B cell (primary cell): ENCODE measurements at places on chromosomes 16 and 17. TPM values are rescaled to one million over a fixed set of nuclear protein-coding genes. Genes with fewer than 3 reads are reported as not detected.

DNA sequence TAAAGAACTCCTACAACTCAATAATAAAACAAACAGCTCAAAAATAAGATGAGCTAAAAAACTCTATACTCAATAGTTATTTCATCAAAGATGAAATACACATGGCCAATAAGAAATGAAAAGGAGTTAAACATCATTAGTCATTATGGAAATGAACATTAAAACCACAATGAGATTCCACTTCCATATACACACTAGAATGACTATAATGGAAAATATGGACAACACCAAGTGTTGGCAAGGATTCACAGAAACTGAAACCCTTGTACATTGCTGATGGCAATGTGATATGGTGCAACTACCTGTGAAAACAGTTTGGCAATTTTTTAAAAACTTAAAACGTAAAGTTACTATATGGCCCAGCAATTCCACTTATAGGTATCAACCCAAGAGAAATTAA lies 91.4 kb downstream of the GRIN2A start:
- no peak for DNase-seq

DNA sequence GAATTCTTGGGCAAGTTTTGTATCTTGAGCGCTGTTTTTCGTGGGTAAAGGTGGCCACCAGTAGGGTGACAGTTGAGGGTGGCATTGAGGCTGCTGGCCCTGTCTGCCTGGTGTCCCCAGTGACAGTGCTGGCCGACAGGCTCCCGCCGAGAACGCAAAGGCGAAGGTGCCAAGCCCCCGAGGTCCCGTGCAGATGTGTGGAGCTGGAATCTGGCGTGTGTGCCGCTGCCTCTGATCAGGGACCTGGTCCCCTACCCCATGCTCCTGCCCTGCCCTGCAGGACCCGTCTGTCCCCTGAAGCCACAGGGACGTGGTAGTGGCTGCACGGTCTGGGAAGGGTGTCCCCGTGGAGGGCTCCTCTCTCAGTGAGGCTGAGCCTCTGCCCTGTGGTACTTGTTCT lies 3.5 kb downstream of the UBE2I start:
- DNase-seq: no peak

DNA sequence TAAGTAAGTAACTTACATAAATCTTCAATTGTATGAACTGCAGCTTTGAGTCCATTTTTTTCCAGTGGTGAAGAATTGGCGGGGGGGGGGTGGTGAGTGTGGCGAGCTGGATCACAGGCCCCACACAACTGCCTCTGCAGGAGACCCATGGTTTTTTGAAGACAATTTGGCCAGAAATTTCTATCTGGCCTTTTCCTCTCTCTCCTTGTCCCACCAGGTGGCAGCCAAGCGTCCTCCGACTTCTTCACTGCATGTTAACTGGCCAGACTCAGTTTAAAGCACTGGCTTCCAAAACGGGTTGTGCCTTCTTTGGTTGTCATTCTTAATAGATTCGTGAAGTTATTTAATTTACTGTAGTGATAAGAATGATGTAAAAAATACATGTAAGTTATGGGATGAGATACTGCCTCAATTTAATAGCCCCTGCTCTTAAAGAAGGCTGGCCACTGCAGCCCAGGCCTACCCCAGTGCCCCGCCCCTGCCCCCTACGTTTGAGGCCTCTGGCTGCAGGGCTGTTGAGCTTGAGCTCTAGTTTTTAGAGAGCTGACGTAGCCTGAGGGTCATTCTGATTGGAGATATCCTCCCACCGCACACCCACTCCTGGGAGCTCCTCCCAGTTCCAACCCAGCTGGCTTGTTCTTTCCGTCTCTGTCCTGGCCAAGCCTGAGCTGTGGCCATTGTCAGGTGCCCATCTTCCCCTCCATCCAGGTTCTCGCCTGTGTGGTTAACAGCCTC lies 36.4 kb downstream of the AKAP1 start:
- no peak for DNase-seq

GRCh38 chr16:83681381-83681956 lies 126.3 kb upstream of the HSBP1 start:
- no peak for DNase-seq

DNA sequence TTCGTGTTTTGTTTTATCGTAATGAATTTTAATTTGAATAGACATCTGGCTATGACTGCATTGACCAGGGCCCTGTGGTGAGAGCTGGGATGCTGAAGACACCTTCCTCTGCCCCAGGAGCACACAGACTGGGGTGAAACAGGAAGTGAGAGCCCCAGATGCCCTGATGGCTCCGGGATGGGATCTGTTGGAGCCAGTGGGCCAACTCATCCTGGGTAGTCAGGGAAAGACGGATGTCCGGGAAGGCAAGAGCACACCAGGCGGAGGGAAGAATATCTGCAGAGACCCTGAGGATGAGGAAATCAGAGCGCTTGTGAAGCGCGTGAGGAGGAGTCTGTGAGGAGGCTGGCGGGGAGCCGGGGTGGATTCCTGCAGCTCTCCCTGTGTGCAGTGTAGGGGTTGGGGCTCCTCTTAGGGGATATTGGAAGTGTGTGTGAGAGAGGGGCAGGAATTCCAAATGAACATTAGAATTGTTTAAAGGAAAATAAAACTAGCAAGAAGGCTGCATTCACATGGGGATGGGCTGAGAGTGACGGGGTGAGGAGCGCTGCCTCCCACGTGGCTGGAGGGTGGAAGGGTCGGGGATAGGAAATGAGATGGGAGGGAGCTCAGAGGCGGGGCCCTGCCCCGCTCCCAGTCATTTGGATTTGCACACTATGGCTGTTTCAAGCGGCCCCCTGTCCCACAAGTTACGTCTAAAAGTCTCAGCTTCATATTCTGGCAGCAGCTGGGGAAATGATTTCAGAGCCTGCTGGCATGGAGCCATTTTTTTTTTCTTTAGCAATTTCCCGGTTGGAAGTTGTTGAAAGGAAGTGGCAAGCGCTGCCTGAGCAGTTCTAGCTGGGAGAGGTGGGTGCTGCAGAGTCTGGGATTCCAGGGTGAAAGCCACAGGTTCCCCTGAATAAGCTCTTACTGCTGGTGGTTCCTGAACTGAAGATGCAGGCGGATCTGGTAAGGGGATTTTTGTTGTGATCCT lies 71.2 kb upstream of the LGALS9 start:
- DNase-seq: no peak

DNA sequence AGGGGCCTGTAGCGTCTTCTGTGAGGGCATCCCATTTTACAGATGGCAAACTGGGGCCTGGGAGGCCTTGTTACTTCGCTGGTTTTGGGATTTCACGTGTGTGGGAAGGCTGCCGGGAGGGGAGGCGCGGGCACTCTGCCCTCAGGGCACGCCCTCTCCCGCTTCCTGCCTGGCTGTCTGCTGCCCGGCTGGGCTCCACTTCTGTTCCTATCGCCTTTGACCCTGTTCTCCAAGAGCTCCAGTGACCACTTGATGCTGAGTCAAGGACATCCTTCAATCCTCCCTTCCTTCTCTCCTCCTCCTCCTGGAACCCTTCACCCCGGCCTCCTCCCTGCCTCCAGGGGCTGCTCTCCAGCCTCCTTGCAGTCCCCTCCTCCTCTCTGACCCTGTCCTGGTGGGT lies 16.0 kb downstream of the SPNS3 start:
- no peak for DNase-seq

DNA sequence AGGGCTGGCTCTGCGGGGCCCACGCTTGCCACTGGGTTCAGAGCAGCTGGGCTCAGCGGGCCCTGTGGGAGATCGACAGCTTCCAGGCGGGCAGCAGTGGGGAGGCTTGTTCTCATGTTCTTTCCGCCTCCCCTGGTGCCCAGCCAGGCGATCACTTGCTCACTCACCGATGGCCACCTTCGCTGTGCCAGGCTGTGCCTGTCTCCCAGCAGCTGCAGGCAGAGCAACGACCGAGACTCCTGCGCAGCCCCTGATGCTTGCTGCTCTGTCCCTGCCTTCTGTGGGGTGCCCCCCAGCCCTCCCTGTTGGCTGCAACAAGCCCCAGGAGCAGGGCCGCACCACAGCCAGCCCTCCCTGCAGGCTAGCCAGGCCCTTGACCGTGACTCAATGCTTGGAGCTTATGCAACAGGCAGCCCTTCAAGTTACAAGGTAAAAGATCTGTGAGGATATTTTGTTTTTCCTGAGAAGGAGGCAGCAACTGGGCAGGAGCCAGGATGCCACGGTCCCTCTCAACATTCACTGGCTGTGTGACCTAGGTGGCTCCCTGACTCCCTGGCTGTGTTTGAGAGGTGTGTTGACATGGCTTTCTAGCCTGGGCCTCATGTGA lies 9.6 kb upstream of the SPNS2 start:
- no peak for DNase-seq

DNA sequence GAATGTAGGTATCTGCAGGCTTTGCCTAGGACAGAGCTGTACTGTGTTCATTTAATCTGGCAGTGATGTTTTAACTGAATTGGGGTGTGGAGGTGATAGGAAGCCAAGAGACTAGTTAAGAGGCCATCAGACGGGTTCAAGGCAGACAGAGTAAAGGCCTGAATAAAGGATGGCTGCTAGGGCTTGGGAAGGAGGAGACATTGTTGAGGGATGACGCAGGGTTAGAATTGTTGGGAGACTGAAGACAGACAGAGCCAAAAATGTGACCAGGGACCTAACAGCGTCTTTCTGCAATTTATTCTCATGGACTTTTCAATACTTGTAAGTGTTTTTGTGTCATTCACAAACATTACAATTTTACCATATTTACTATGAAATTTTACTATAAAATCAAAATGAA lies 48.6 kb upstream of the MYH10 start:
- no peak for DNase-seq

- DNase-seq: peak; percentile 67
Measured at GRCh38 chr16:3058139-3059030, 7.1 kb upstream of the IL32 start.

DNA sequence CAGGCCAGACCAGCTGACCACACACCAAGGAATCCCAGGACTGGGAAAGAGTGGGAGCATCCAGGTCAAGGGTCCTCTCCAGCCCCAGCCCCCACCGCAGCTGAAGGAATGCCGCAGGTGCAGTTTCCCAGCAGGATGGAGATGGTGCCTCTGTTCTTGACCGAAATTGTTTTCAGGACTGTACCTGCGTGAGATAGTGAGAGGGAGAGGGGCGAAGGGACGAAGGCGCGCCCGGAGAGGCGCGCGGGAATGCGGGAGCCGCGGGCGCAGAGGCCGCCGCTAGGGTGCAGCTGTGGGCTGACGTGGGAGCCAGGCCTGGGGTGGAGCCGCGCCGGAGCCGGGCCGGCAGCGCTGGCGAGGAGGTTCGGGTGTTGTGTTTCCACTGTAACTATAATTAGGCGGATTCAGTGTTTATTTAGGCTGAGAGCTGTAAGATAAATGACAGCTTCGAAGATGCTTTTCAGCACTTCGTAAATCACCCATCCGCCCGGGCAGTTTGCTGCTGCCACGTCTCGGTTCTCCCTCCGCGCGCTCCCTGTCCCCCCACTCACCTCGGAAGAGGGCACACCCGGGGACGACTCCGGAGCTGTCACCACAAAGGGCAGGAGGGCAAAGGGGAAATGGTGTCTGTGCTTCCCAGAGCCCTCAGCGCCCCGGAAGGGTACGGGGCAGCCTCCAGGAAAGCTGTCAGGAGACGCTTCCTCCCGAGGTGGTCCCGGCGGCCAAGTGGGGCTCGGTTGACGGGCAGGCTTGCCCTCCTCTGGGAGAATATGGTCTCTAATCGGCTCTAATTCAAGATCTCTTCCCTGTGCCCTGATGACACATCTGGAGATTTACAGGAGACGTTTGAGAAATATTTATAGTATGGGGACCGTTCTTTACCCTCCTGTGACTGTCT lies 38.2 kb downstream of the HOXB1 start:
- peak; percentile 73 for DNase-seq

- no peak for DNase-seq
Measured at GRCh38 chr17:74842146-74842598, 17.5 kb downstream of the GRIN2C start.

DNA sequence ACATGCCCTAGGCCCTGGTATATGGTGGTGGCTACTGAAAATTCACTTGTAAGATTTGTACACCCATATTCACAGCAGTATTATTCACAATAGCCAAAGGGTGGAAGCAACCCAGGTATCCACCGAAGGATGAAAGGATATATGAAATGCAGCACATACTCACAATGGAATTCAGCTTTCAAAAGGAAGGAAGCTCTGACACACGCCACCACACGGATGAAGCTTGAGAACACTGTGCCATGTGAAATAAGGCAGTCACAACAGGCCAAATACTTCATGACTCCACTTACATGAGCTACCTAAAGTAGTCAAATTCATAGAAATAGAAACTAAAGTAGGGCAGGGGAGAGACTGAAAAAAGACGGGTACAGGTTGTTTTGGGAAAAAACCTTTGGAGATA lies 2.9 kb downstream of the XPO6 start:
- DNase-seq: no peak

GRCh38 chr16:58970775-58971174 lies 236.7 kb upstream of the GOT2 start:
- DNase-seq: no peak

DNA sequence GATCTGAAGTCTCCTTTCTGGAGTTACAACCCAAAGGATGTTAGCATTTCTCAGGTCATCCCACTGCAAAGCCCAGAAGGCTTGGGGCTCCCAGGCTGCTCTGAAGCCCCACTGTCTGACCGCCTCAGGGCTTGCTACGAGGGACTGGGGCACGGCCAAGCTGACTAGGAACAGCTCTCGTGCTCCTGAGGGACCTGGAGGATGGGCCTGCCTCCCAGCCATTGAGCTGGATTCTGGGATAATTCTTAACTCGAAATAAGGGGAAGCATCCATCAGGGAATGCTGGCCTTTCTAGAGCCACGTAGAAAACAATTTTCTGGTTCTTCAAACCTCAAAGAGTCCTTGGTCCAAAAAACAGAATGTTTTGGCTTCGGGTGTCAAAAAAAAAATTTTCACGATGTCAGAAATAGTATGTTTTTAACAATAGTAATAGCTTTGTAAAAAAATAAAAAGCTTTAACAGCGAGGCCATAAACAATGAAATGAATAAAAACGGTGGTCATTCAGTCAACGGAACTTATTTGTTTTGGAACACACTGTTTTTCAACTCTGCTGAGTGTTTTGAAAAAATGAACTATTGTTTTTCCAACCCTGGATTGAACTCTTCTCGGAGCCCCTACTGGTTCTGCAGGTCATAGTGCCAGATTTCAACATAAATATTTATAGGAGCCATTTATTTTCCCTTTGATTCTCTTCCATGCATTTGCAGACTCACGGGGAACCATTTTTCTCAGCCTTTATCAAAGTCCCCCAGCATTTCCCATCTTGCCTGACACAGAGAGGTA lies 16.4 kb upstream of the HERPUD1 start:
- no peak for DNase-seq

GRCh38 chr16:56856876-56857447 lies 8.0 kb upstream of the SLC12A3 start:
- DNase-seq: no peak

DNA sequence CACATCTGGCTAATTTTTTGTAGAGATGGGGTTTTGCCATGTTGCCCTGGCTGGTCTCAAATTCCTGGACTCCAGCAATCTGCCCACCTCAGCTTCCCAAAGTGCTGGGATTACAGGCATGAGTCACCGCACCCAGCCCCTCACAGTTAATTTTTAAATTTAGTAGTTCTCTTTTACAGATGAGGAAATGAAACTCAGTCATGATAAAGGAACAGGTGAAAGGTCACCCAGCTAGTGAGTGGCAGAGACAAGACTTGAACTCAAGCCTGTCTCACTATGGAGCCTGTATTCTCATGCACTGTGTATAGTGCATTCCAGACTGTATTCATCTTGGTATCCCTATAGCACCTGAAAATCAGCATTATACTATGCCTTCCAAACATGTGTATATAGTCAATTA lies 77.1 kb upstream of the WSB1 start:
- peak; percentile 77 for DNase-seq

The IGSF6 gene
- 0.63 and 1.3 TPM in 2 replicates for total RNA-seq

The IL34 gene
- total RNA-seq: not detected in 2 replicates
